ENCODE measurements at places on chromosomes 7 and 10. TPM values are rescaled to one million over a fixed set of nuclear protein-coding genes. Genes with fewer than 3 reads are reported as not detected.

ANKRD2 gene
- total RNA-seq = 0.36 TPM

POR gene
- total RNA-seq = 177 TPM

SYT15 gene
- under 0.01 TPM for total RNA-seq

STOX1 gene
- total RNA-seq = under 0.01 TPM

ZNF487 gene
- 2.1 TPM for total RNA-seq

CYP2C19 gene
- not detected for total RNA-seq

PRRT4 gene
- total RNA-seq = 1.1 TPM

SHTN1 gene
- 482 TPM for total RNA-seq

PON1 gene
- total RNA-seq = under 0.01 TPM

FAM13C gene
- 1.00 TPM for total RNA-seq

GNAT3 gene
- total RNA-seq = not detected

GRM3 gene
- not detected for total RNA-seq

CAMK2B gene
- total RNA-seq = not detected

MKI67 gene
- 43.0 TPM for total RNA-seq

LARP4B gene
- 62.5 TPM for total RNA-seq

FAM25A gene
- not detected for total RNA-seq

LAMB4 gene
- total RNA-seq = under 0.01 TPM

C10orf90 gene
- 83.6 TPM for total RNA-seq

MSS51 gene
- 1.5 TPM for total RNA-seq

ALOX5 gene
- total RNA-seq = not detected

OR2A5 gene
- not detected for total RNA-seq

Data from melanocyte of skin (primary cell).